Activated CD8-positive, alpha-beta memory T cell treated with anti-CD3 and anti-CD28 coated beads for 1 hour (primary cell): ENCODE measurements at places on chromosomes 12 and 14.
A peak's percentile ranks its signal among the peaks of the same experiment; 100 is the strongest.

DNA sequence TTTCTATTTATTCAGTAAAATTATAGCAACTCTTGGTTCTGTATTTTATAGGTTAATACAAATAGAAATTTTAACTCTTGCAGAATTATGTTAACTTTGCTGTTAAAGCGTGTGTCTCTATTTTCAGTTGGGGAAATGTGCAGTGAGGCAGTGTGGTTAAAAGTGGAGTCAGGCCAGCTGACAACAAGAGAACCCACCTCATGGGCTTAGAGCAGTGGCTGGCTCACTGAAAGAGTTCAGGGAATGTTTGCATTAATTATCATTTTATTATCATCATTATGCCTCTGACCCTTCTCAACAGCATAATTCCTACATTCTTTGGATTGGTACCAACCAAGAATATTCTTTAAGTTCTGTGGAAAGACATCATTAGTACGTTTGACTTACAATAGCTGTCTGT is 163.8 kb downstream of the DERA start:
- no peak for DNase-seq

GRCh38 chr12:61232040-61232439 is 1028.2 kb upstream of the USP15 start:
- DNase-seq, result no peak

DNA sequence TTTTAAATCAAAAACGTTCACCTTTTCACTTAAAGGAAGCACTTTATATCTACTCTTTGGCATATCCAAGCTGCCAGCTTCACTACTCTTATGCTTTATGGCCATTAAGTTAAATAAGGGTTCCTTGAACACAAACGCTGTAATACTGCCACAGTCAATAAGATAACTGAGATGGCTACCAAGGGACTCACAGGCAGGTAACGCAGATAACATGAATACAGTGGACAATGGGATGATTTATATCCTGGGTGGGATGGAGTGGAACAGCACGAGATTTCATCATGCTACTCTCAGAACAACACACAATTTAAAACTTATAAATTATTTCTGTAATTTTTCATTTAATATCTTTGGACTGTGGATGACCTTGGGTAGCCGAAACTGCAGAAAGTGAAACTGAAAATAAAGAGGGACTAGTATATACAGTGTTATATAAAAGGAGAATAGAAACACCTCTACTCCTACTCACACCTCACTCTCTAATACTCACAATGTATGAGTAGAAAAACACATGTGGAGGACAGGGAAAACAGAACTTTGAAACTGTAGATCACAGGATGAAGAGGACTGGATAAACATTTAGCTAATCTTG is 367.3 kb downstream of the C12orf50 start:
- DNase-seq, result no peak

DNA sequence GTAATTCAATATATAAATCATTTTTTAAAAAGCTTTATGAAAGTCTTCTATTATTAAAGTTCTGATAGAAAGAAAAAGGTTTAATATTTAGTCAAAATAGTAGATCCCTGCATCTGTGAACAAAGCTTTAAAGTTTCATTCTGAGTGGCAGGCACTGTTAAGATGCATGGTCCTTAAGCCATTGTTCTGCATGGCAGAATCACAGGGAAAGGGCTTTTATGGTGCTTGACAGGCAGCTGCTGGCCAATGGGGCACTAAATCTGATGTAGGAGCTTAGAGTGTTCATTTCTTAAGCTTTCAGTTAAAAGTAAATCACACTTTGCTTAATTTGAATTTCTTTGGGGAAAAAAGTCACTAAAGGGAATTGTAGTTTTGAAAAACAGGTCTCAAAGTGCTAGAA is 148.2 kb downstream of the PLEKHA5 start:
- no peak for DNase-seq

DNA sequence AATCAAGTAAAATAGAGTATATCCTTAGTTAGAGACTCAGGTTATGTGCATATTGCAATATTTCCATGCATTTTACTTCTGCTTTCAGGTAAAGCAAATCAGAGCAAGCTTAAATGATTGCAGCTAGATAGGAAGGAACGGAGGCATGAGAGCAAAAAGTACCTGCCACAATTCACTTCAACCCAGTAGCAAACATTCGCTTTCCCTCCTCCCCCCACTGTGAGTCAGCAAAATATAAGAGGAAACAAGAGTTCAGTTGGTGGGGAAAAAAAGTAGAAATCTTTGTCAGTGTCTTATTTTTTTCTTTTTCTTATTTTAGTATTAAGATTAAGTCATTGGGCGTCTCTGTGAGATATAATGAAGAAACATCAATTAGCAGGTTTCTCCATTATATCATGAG is 475.4 kb downstream of the NPAS3 start:
- no peak for DNase-seq

GRCh38 chr12:109092497-109093021 is 713 bp downstream of the ALKBH2 start:
- no peak for DNase-seq

GRCh38 chr14:34715127-34715863 is 902 bp upstream of the CFL2 start:
- no peak for DNase-seq

- DNase-seq, result no peak
These were observed 81.7 kb downstream of the TNFAIP2 start for GRCh38 chr14:103204852-103205540.

GRCh38 chr12:46124848-46125619 is 134.7 kb upstream of the SCAF11 start:
- peak; percentile 19 for DNase-seq

DNA sequence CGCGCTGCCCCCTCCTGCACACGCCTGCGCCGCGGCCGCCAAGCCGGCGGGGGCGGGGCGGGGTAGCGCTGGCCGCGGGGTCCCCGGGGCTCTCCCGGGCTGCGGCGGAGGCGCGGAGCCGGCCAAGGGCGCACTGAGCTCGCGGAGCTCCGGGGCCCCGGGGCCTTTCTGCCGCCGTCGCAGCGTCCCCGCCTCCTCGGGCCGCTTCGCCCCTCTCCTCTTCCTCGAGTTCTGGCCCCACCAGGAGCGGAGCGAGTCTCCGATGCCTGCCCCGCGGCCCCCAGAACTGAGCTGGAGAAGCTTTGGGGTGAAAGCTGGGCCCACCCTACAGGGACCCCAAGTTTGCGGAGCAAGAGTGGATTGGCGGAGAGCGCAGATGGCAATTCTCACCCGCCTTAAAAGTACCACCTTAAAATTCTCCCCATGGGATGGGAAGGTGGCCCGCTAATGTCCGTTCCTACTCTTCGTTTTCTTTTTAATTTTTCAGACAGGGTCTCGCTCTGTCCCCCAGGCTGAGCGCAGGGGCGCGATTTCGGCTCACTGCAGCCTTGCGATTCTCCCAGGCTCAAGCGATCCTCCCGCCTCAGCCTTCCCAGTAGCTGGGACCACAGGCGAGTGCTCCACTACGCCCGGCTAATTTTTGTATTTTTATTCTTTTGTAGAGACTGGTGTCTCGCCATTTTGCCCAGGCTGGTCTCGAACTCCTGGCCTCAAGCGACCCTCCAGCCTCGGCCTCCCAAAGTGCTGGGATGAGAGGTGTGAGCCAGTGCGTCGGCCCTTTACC is 129.6 kb downstream of the NDUFA12 start:
- DNase-seq, result no peak

DNA sequence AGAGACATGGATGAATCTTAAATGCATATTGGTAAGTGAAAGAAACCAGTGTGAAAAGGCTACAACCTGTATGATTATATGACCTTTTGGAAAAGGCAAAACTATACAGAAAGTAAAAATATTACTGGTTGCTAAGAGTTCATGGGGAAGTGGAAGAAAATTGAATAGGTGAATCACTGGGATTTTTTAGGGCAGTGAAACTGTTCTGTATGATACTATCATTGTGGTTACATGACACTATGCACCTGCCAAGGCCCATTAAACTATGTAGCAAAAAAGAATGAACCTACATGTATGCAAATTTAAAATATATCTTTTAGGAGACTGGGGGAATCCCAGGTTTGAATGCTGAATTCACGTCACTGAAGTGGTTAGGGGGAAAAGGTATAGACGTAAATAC is 12.6 kb upstream of the OR8S1 start:
- no peak for DNase-seq

- DNase-seq, result no peak
These were observed 1.2 kb downstream of the REM2 start for GRCh38 chr14:22884076-22884737.

DNA sequence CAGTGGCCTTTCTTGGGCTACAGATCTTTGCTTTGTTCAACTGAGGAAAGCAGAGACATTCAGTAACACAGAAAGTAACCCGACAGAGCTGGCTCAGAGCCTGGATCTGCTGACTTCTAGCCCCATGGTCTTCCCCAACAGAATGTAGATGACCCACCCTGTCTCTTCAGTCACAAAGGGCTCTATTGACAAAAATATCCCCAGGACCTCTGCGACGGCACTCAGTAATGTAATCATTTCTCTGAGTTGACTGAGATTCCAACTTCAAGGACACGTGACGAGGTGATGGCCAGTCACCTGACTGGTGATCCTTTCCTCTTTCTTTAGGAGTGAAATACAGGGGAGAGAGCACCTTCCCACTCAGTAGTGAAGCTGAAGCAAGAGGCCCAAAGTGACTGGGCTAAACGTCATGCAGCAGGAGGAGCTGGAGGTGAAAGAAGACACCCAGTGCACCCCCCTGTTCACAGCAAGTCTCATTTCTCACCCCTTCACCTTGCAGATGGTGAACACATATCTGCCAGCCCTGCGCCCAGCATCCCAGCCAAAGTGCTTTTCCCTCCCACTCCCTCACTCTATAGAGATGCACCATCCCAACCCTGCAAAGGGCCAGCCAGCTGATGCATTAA is 179.2 kb upstream of the EGLN3 start:
- DNase-seq, result no peak

DNA sequence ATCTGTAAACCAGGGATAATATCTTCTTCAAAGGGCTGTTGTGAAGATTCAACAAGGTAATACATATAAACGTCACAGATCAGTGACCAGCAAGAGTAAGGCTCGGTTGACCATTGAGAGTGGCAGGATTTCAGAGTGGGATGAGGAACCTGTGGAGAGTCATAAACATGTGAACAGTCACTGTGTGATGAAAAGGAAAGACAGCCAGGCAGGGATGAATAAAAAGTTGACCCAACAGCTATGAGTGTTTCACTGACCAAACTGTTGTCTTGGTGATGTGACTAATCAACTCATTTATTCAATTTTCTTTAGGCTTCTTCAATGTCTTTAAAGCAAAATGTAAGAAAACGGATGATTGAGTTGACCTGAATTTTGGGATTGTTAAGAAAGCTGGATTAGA is 8.6 kb upstream of the FRMD6 start:
- DNase-seq, result no peak

- no peak for DNase-seq
These were observed 64.0 kb upstream of the LTA4H start for GRCh38 chr12:96099421-96099820.

DNA sequence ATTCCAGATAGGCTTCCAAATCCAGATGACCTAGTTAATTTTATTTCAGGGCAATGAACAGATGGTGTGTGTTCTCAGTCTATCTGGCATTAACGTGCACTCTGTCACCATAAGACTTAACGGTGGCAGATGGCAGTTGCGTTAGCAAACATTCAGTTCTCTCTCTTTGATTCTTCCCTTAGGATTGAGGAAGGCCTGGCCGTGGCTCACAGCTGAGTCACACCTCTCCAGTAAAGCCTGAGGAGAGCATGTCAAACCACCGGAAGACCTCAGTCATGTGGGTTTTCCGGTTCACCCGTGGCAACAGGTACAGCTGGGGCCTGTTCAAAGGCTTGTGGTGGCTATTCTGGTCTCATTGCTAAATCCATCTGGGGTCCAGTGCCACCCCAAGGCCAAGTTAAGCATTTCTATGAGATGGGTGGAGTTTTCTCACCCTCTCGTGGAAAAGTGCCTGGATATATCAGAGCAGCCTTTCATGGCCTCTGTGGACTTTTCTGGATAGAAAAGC is 545.1 kb upstream of the ATP2B1 start:
- DNase-seq, result no peak

DNA sequence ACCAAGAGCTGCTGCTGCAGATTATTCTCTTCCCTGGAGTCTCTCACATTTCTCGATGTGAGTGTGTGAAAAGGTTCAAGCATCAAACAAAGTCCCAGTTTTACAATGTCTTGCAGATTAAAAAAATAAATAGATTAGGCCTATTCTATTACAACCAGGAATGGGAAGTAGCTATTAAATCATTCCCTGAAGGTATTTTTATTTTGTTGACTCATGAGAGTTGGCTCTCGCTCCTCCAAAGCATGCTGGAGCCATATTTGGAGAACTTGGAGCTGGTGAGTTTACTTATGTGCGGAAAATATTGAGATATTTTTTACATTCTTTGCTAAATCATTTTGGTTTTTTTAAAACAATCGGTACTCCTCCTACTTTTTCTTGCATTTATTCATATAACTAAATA is 572.3 kb downstream of the ETNK1 start:
- DNase-seq, result no peak

GRCh38 chr12:60522684-60523400 is 927.0 kb downstream of the SLC16A7 start:
- no peak for DNase-seq

GRCh38 chr14:52054678-52055077 is 14.2 kb downstream of the NID2 start:
- no peak for DNase-seq

DNA sequence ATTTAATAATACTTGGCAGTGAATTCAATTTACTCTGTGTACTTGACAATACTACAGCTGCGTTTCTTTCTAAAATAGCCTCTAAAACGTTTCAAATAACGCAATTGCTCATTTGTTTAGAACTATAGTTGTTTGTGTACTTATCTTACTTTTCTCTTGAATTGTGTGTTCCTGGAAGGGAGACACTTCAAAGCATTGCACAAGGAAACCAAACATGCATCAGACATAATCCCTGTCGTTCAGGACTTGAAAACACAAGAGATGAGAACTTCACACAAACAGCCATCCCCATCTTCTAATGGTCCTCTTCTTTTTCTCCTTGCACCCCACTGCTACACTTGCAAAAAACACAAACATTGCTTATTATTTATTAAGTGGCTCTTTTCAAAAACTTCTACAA is 38.5 kb downstream of the PTGER2 start:
- no peak for DNase-seq

DNA sequence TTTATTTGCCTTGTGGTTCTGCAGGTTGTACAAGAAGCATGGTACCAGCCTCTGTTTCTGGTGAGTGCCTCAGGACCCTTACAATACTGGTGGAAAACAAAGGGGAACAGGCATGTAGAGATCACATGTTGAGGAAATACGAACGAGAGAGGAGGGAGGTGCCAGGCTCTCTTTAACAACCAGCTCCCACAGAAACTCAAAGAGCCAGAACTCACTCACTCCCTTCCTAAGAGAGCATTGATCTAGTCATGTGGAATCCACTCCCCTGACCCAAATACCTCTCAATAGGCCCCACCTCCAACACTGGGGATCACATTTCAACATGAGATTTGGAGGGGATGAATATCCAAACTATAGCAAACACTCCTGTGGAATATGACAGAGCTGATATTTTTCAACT is 938.0 kb downstream of the GALC start:
- DNase-seq, result no peak
